ENCODE measurements at places on chromosomes 11 and 22. TPM values are rescaled to one million over a fixed set of nuclear protein-coding genes. Genes with fewer than 3 reads are reported as not detected.

DNA sequence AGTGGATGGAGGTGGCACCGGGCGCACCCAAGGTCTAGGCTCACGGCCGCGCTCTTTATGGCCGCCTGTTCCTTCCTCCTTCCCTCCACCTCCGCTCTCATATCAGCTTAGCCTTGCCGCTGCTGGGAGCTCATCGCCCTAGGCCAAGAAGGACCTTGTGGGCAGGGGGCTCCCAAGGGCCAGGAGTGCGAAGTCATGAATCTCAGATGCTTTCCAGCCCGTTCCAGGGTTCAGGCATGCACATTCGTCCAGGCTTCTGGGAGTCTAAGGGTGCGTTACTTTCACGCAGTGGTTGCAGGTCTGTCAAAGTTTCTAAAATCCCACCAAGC, 4.1 kb upstream of the GALR3 start:
- DNase-seq: no peak

- no peak for DNase-seq
Measured at GRCh38 chr22:24576778-24577177, 16.1 kb downstream of the LRRC75B start.

GRCh38 chr11:11499300-11499699, 122.5 kb downstream of the GALNT18 start:
- no peak for DNase-seq

VWCE gene
- total RNA-seq: 1.1 TPM

ST14 gene
- 24.8 TPM for total RNA-seq
